ENCODE measurements at places on chromosomes 12 and 14.
A peak's percentile ranks its signal among the peaks of the same experiment; 100 is the strongest.

GRCh38 chr14:76931631-76932402 lies 96.7 kb downstream of the IRF2BPL start:
- no peak for DNase-seq

DNA sequence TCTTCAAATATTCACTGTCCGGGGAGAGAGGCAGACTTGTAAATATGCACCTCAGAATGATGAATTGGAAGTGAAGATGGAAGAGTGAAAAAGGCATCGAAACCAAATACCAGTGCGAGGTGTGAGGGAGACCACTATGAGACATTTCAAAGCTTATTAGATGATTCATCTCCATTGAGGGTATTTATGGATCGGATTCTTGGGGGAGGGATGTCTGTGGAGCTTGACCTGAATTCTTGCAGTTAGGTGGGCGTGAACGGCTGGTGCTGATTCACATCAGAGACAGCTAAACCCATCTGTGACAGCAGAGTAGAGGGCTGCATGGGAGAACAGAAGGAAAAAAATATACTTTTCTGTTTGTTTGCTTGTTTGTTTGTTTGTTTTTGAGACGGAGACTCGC lies 677.2 kb downstream of the AACS start:
- DNase-seq: no peak

DNA sequence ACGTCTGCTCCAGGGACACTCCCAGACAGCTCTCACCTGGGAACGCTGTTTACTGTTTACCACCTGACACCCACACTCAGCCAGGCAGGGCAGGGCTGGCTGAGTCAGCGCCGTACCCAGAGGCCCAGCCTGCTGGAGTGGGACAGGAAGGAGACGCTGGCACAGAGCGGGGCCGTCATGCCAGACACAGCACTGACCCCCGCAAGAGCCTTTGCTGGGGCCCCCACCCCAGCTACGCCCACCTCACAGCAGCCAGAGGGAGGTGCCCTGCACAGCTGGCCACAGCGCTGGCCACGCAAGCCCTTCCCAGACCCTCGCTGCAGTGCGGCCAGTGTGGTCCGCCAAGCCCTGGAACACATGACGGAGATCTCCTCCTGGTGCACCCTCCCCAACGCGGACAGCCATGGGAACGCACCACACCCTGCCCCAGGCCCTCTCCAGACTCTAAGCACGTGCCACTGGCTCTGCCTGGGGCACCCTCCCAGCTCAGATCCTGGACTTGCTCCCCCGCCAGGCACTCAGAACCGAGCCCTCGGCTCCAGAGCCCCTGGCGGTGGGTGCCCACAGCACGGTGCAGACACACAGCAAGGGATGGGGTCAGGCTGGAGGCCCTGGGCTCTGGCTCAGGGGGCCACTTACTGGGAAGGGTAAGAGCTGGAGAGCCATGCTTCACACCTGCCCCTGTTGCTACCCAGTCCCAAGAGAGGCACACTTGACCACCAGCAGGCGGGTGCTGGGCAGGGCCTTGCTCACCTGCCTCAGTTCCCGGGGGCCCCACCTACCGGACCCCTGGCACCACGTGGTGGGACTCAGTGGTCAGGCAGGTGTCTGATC lies 5.7 kb downstream of the AHNAK2 start:
- DNase-seq: no peak

GRCh38 chr14:99412117-99413061 lies 68.3 kb downstream of the SETD3 start:
- peak; percentile 34 for DNase-seq

- DNase-seq: no peak
Observed at GRCh38 chr12:102202556-102202955, 4.9 kb upstream of the PMCH start.

DNA sequence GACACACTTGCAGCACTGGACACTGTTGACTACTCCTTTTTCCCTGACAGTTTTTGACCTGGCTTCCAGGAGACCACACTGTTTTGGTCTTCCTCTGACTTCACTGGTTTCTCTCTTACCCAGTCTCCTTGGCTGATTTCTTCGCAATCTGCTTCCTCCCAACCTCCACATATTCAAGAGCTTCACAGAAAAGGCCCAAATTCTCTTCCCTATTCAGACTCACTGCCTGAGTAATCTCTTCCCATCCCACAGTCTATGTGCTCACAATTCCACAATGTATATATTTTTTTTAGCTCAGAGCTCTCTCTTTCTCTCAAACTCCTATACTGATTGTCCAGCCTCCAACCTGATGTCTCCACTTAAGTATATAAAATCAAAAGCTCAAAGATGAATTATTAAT lies 115.4 kb downstream of the SINHCAF start:
- DNase-seq: no peak

- no peak for DNase-seq
Observed at GRCh38 chr12:67202011-67202677, 67.0 kb upstream of the CAND1 start.

GRCh38 chr12:121015825-121016766 lies at the start of gene C12orf43:
TSS of gene C12orf43 (minus strand) at chr12:121016487. CDS start at chr12:121016474, 13 bp downstream.
- peak; percentile 96 for DNase-seq

DNA sequence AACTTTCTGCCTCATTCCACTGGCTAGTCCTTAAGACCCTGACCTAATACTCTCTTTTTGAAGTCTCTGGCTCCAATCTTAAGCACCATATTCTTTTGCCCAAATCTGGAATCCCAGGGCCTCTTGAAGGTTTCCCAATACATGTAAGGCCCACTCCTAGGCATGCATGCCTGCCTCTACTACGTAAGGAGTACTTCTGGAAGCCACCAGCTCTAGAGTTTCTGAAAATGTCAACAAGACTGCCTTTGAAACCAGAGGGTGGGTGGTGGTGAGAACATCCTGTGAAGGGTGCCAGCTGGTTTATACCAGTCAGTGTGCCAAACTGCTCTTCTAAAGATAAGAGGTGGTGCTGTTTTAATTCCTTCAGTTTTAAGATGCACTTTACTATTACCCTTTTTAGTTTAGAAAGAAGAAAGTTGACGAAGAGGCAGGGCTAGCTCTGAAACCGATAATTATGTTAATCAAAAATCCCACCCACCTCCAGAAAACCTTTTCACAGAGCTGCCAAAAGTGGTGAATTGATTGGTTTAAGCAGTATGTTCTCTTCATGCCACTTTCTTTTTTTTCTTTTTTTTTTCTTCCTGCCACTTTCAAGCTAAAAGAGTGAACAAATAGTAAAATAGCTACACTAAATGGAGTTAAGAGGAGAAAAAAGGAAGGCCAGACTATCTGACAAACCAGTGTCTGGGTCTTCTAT lies 8.7 kb upstream of the WDR89 start:
- DNase-seq: no peak

DNA sequence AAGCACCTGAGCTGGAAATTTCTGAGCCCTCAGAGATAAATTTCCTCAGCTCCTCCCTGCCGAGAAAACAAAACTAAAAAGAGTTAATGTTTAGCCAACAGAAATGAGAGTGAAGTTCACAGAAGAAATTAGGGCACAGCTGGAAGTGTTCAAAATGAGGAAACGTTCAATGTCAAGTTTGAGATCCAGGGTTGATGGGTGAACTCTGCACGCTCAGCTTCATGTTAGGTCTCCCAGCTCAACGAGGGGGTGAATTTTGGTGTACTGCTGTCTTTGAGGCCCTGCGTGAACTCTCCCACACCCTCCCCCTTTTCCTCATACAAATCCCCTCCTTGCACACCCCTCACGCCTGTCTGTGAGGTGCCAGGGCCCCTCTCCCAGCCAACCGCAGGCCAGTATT lies 13.3 kb upstream of the OAS3 start:
- no peak for DNase-seq

DNA sequence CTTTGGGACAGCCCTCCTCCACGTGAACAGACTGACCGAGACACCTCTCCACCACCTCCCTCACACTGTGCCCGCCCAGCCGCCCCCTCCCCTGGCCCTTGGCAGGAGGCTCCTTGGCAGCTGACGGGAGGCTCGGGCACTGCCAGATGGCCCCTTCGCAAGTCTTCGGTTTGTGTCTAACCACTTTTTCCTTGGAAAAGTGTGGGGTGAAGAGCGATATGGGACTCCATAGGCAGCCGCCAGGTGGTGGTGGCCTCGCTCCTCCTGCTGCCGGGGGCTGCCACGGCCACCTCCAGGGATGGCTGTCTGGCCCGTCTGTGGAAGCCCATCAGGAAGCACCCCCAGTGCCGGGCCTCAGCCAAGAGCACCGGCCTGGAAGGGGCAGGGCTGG lies 58.7 kb downstream of the LRCOL1 start:
- no peak for DNase-seq

- no peak for DNase-seq
Observed at GRCh38 chr14:25180221-25180620, 130.3 kb upstream of the STXBP6 start.

- DNase-seq: peak; percentile 13
Observed at GRCh38 chr14:98724734-98725133, 547.3 kb downstream of the BCL11B start.

GRCh38 chr14:51653079-51653774 lies 1.5 kb downstream of the FRMD6 start:
- DNase-seq: peak; percentile 53

- DNase-seq: peak; percentile 24
Observed at GRCh38 chr12:3101309-3102024, 24.3 kb downstream of the TSPAN9 start.

- DNase-seq: no peak
Observed at GRCh38 chr14:90724866-90725265, 91.4 kb downstream of the TTC7B start.

GRCh38 chr12:17595111-17595510 lies 494.9 kb downstream of the RERGL start:
- DNase-seq: no peak

DNA sequence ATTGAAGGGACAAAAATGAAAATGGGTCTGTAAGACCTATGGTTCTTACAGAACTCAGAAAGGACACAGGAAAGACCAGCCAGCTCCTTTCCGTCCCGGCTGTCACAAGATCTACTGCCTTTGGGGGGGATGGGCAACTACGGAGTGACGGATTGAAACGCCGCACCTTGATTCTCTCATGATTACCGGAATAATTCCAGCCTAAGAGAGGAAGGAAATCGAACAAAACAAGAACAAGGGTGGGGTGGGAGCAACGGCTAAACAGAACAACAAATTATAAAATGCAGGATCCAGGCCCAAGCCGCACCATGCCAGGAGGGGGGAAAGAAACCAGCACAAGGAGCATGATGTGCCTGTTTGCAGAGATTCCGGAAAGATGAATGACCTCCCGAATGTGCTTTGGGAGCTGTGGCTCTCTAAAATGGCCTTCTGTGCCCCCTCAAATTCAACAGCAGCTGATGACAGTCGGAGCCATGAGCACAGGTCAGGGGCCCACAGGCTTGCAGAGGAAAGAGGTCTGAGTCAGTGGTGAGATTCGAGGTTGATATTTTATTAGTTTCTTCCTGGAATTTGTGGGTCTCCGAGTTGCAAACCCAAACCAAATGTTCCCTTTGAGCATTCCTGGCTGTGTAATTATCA lies 72.1 kb downstream of the SPRING1 start:
- DNase-seq: no peak

- DNase-seq: no peak
Observed at GRCh38 chr12:8664228-8664913, 1.7 kb upstream of the MFAP5 start.

DNA sequence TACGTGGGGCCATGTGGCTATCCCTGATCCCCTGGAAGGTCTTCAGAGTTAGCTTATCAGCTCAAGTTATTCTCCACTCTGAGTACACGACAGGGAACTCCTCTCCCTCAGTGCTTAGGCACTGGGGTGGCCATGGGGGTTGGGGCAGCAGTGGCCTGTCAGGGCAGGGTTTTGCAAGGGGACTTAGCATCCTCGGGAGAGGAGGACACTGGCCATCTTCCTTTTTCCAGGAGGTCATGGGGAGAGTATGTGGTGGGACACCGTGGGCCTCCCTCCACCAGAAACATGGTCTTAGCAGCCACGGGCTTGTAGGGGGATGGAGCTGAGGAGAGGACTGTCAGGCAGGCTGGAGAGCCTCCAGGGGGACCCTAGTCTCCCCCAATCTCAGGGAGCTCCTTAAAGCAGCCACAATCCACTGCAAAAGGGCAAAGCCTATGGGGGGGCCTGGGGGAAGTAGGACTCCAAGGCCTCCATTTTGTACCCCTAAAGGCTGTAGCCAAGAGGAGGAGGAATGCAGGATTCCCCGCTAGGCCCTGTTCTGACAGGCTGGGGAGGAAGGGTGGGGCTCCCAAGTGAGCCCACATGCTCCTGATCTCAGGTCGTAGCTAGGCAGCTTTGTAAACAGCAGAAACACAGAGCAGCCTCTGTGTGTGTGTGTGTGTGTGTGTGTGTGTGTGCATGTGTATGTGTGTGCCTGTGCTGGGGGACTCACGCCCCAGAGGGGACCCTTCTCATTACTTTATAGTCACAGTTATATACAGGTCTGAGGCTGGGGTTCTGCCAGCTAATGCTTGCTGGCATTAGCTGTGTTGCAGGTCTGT lies 36.6 kb downstream of the KRT80 start:
- DNase-seq: no peak

DNA sequence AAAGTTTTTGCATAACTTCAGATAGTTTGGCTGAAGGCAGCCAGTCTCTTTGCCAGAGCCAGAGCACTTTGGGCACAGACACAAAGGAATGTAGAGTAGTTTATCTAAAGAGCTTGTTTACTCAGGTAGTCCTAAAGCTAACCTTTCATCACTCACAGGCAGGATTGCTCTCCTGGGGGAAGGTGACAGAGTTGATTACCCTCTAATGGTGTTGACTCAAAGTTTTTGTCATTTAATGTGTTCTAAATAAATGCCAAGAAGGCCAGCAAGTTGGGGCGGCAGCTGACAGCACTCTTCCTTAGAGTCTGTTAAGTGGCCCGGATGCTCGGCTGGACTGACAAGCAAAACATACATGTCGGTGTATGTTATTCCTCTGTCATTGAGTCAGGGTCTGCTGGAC lies 9.3 kb upstream of the TAS2R46 start:
- DNase-seq: no peak

- peak; percentile 98 for DNase-seq
Observed at GRCh38 chr14:73058224-73058921, at the start of gene RBM25. TSS of gene RBM25 (plus strand) at chr14:73058534. CDS start at chr14:73071642, 13,108 bp downstream.

DNA sequence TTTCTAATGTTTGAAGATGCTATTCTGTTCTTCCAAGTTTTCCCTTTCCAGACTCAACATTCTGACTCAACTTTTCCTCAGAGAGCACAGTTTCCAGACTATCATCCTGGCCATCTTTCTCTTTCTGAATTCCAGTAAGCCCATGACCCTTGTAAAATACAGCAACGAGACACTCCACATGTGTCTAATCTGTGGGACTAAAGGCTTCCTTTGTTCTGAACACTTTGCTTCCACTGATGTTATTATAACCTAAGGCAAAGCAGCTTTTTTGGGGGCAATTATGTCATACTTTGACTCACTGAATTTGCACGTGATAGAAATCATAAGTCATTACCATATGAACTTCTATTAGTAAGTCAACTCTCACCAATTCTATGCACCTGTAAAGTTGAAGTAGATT lies 6.3 kb upstream of the ART4 start:
- no peak for DNase-seq

DNA sequence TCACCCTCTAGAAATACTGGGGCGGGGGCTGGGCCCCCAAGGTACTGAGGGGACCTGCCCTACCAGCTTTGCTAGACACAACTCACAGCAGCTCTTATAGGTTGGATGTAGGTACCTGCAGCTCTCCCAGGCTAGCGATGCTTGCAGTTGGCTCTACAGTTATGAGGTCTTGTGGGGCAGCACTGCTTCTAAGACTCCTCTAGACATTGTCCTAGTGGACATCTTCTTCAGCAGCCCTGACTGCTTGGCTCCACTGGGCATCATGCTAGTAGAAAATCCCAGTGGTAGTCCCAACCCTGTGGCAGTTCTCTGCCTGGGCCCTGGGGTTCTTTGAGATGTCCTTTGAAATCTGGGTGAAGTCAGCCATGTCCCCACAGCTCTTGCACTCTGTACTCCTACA lies 419.3 kb upstream of the SEL1L start:
- DNase-seq: no peak

GRCh38 chr12:127268213-127268612 lies 998.8 kb upstream of the TMEM132C start:
- DNase-seq: no peak

- DNase-seq: peak; percentile 26
Observed at GRCh38 chr14:33184587-33184986, 245.9 kb downstream of the NPAS3 start.

Data from neural progenitor cell (in vitro differentiated cells).